LoVo (cell line): ENCODE measurements at places on chromosomes 3 and 15.

DNA sequence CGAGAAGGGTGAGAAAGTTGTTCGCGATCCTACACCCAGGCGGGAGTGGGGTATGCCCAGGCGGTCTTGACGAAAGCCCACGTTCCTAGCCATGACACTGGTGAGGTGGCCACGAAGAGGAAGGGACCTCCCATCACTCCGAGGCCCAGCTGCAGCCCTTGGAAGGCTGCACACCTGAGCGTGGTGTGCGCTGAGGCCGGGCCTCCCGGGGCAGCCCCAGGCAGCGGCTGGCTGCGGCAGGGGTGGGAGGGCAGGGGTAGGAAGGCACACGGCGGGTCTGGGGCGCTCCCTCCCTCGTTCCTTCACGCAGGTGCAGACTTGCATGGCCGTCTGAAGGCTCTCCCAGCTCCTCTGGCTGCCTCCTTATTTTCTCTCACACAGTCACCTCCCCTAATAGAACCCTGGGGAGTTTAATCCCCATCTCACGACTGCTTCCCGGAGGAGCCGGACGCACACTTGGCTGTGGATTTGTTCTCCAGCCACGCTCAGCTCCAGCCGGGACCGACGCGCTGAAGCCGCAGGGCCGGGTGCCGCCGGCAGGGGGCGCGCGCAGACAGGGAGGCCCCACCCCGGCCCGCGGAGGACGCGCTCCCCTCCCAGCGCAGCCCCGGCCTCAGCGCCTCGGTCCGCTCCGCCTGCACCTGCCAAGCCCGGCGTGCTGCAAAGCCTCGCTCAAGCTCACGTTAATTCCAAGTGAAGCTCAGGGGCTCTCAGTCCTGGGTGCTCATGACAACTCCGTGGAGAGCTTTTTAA, 37.8 kb upstream of the MUC4 start:
- no peak for DNase-seq

DNA sequence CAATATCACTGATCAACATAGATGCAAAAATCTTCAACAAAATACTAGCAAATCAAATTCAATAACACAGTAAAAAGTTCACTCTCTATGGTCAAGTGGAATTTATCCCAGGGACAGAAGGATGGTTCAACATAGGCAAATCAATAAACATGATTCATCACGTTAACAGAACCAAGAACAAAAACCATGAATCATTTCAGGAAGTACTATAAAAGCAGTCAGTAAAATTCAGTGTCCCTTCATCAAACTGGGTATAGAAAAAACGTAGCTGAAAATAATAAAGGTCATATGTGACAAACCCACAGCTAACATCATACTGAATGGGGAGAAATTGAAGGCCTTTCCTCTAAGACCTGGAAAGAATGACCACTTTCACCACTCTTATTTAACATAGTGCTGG, 172.1 kb downstream of the POLR2M start:
- peak; percentile 44 for DNase-seq

- DNase-seq = no peak
These were observed 1026.2 kb downstream of the PLOD2 start for GRCh38 chr3:145134738-145135137.

DNA sequence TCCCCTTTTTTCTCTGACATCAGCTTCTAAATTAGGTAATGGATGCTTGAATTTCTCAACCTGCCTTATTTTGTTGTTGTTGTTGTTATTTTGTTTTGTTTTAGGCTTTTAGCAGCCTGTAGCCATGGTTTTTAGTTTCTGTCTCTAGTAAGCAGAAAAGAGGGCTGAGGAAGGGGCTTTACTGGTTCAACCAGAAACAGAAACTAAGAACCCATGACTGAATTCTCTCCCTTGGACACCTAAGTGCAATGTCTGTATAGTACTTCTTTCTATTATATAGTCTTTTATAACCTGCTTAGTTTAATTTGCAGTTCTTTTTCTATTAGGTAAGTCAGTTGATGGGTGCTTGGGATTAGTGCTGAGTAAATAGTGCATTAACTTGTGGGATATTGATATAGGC, 129.0 kb downstream of the BBX start:
- DNase-seq = no peak

DNA sequence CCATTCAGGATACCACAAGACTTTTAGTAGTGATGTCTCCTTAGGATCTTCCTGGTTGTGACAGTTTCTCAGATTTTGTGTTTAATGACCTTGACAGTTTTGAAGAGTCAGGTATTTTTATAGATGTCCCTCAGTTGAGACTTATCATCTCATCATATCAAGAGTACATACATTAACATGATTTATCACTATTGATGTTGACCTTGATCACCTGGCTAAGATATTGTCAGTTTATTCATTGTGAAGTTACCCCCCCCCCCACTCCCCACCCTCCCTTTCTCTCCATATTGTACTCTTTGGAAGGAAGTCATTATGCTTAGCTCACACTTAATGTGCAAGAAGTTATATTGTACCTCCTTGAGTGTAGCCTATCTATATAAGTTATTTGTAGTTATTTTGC, 42.9 kb downstream of the MGA start:
- DNase-seq = no peak

GRCh38 chr3:775178-775880, 317.5 kb upstream of the CNTN6 start:
- DNase-seq = no peak

DNA sequence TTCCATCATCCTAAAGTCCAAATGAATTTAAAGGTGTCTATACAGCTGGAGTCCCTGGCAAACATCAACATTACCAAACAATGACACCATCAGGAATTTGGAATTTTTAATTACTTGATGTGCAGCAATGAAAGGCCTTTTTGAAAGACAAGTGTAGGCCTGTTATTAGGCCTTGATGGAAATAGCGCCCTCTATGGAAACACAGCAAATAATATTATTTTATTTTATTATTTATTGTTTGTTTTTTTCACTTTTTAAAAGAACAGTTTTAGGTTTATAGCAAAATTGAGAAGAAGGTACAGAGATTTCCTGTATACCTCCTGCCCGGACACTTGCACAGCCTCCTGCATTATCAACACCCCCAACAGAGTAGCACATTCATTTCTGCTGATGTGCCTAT, 18.1 kb upstream of the OR5AC2 start:
- DNase-seq = no peak

GRCh38 chr3:194534243-194534642, 47.4 kb upstream of the ATP13A3 start:
- no peak for DNase-seq

DNA sequence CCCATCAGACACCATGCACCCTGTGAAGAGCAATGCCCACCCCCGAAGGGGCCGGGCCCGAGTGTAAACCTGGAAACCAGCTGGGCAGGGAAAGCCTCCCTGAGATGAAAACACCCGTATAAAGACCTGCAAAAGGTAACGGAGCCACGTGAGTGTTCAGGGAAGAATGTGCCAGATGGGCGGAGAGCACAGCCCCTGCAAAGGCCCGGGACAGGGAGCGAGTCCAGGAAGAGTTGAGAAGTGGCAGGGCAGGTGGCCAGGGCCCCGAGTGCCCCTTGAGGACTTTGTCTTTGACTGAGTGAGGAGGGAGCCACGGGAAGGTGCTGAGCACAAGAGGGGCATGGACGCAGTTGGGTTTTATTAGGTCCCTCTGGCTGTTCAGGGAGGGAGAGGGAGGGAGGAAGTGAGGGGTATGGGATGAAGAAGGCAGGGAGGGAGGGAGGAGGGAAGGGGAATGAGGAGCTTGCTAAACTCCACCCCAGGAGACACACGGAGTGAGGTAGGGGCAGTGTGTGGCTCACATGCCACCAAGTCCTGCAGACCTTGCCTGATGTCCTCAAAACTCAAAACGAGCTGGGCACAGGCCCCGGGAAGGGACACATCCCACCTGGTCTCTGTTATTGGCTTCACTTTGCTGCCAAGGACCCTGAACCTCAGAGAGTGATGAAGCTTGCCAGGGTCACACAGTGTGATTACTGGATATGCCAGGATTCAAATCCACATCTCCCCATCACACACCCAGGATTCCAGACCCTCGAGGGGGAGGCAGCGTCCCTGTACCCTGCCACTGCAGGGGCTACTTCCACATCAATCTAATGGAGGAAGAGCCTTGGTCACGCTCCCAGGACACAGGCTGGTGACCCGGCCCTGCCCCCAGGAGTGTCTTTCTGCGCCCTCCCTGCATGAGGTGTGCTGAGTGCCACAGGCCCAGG, 49.1 kb upstream of the IQSEC1 start:
- DNase-seq = no peak

GRCh38 chr3:177035676-177036075, 161.6 kb downstream of the TBL1XR1 start:
- no peak for DNase-seq
